ENCODE measurements at places on chromosomes 7 and 10.
A peak's percentile ranks its signal among the peaks of the same experiment; 100 is the strongest.

DNA sequence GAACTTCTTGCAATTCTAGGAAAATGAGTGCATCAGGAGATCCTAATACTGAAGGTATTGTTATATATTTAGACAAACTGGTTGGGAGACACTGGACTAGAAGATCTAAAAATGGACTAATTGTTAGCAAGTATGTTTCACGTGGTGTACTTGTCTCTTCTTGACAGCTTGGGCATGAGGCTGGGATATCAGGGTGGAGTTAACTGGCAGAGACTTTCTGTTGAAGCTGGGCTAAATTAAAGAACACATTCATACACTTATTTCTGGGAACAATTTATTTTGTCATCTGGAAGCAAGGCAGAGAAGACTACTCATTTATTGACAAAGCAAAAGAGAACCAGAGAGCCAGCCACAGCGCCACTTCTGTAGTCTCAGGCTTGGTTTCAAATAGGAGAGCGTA is 25.9 kb downstream of the TYW1 start:
- no peak overlapping the region for H3K27ac ChIP-seq
- H3K4me3 ChIP-seq, result no peak overlapping the region
- DNase-seq, result no peak
- peaks cover 41% of the 10 kb centered on the region for H3K36me3 ChIP-seq
- no peaks in the 10 kb centered on the region for H3K27me3 ChIP-seq

GRCh38 chr7:22137026-22137425 is 191.3 kb upstream of the CDCA7L start:
- no peaks in the 10 kb centered on the region for H3K4me1 ChIP-seq
- H3K36me3 ChIP-seq, result no peaks in the 10 kb centered on the region
- H3K27me3 ChIP-seq, result no peaks in the 10 kb centered on the region
- no peak for DNase-seq
- H3K27ac ChIP-seq, result no peak overlapping the region

- peaks cover 10% of the 10 kb centered on the region for H3K36me3 ChIP-seq
- H3K27ac ChIP-seq, result peak overlapping the region; percentile 90
- peaks cover 35% of the 10 kb centered on the region for H3K4me1 ChIP-seq
- no peak for DNase-seq
- H3K27me3 ChIP-seq, result no peaks in the 10 kb centered on the region
- peak overlapping the region; percentile 96 for H3K4me3 ChIP-seq
These were observed 402 bp upstream of the TMEM168 start for GRCh38 chr7:112790586-112791003.

DNA sequence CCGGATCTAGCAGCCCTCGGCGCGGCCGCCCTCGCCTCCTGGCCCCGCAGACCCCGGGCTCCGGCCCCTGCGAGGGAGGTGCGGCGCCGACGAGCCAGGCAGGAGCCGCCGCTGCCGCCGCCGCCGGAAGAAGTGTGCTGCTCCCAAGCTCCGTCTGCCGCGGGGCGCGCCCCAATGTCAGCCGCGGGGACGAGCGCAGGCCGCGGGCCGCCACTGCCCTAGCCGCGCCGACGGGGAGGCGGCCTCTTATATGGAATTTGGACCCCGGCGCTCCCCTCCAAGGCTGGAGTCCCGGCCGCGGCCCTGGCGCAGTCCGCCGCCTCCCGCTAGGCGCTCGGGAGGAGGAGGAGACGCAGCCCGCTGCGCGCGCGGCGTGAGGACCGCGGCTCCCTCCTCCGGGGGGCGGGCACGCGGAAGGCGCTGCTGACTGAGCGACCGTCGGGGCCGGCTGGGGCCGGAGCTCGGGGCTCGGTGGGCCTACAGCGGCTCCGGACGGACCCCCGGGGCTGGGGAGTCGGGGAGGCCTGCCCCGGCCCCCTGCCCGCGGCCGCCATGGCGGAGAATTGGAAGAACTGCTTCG is at the start of gene TRIM8:
TSS of gene TRIM8 (plus strand) at position 414 of the 580 bp plus-strand sequence. CDS start at position 553, 139 bp downstream.
- no peaks in the 10 kb centered on the region for H3K27me3 ChIP-seq

- peaks cover 13% of the 10 kb centered on the region for H3K4me1 ChIP-seq
- DNase-seq, result peak; percentile 41
- H3K27me3 ChIP-seq, result no peaks in the 10 kb centered on the region
- H3K27ac ChIP-seq, result peak overlapping the region; percentile 14
- H3K4me3 ChIP-seq, result no peak overlapping the region
These were observed 25.9 kb downstream of the SFXN4 start for GRCh38 chr10:119139464-119140067.

DNA sequence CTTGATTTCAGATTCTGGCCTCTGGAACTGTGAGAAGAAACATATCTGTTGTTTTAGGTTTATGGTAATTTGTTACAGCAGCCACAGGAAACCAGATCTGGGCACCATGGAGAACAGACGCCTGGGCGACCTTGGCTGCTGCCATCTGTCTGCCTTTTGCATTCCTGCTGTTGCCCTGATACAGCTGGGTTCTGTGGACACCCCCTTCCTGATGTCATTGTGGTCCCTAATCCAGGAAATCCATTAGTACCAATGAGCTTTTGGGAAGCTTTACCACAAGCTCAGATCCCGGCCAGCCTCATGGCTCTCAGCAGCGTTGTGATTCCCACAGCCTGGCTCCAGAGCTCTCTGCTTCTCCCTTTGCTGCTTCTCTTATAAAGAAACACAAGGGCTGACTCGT is 174.2 kb upstream of the NPS start:
- H3K36me3 ChIP-seq, result no peaks in the 10 kb centered on the region
- H3K4me3 ChIP-seq, result no peak overlapping the region
- H3K4me1 ChIP-seq, result no peaks in the 10 kb centered on the region
- H3K27ac ChIP-seq, result no peak overlapping the region

- no peaks in the 10 kb centered on the region for H3K36me3 ChIP-seq
- peaks cover 5% of the 10 kb centered on the region for H3K27me3 ChIP-seq
- DNase-seq, result no peak
- H3K4me1 ChIP-seq, result peaks cover 7% of the 10 kb centered on the region
These were observed 117.9 kb downstream of the NPY start for GRCh38 chr7:24401628-24402593.

- DNase-seq, result no peak
- no peaks in the 10 kb centered on the region for H3K36me3 ChIP-seq
- H3K4me3 ChIP-seq, result no peak overlapping the region
- no peak overlapping the region for H3K27ac ChIP-seq
These were observed 533.4 kb upstream of the SEMA3D start for GRCh38 chr7:85719981-85720953.

GRCh38 chr7:24576171-24577025 is 3.1 kb downstream of the PALS2 start:
- H3K36me3 ChIP-seq, result peaks cover 3% of the 10 kb centered on the region
- DNase-seq, result no peak
- H3K4me3 ChIP-seq, result no peak overlapping the region
- H3K27me3 ChIP-seq, result peaks cover 9% of the 10 kb centered on the region
- H3K4me1 ChIP-seq, result peaks cover 69% of the 10 kb centered on the region

DNA sequence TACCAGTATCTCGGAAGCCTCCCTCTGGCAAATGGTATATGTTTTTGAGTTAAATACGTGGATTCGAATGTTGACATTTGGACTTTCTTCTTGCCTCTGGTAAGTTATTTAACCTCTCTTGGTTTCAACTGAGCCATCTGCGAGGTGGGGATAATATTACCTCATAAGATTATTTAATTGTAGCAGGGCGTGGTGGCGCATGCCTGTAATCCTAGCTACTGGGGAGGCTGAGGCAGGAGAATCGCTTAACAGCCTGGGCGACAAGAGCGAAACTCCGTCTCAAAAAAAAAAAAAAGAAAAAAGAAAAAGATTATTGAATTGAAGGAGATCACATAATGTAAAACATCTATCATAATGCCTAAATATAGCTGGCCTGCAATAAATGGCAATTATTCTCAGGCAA is 396 bp upstream of the TAF5 start:
- H3K27me3 ChIP-seq, result no peaks in the 10 kb centered on the region
- H3K36me3 ChIP-seq, result peaks cover 3% of the 10 kb centered on the region
- H3K4me3 ChIP-seq, result peak overlapping the region; percentile 84

- no peak for DNase-seq
- H3K27me3 ChIP-seq, result no peaks in the 10 kb centered on the region
These were observed 198.3 kb upstream of the DKK1 start for GRCh38 chr10:52115823-52116222.

GRCh38 chr7:8044761-8045430 is 76.3 kb downstream of the GLCCI1 start:
- DNase-seq, result no peak
- H3K4me3 ChIP-seq, result peak overlapping the region; percentile 25
- peaks cover 16% of the 10 kb centered on the region for H3K36me3 ChIP-seq
- H3K27me3 ChIP-seq, result no peaks in the 10 kb centered on the region

- H3K36me3 ChIP-seq, result no peaks in the 10 kb centered on the region
- H3K4me3 ChIP-seq, result no peak overlapping the region
- no peak overlapping the region for H3K27ac ChIP-seq
- no peaks in the 10 kb centered on the region for H3K4me1 ChIP-seq
- DNase-seq, result no peak
These were observed 17.6 kb upstream of the ELN start for GRCh38 chr7:74010407-74010806.

- no peak for DNase-seq
- no peak overlapping the region for H3K4me3 ChIP-seq
- no peaks in the 10 kb centered on the region for H3K4me1 ChIP-seq
- H3K36me3 ChIP-seq, result no peaks in the 10 kb centered on the region
- H3K27ac ChIP-seq, result no peak overlapping the region
These were observed 19.7 kb downstream of the AQP1 start for GRCh38 chr7:30931161-30931928.

GRCh38 chr10:86837663-86838062 is 81.2 kb downstream of the BMPR1A start:
- no peaks in the 10 kb centered on the region for H3K36me3 ChIP-seq
- DNase-seq, result no peak
- H3K4me3 ChIP-seq, result no peak overlapping the region
- H3K27ac ChIP-seq, result no peak overlapping the region
- no peaks in the 10 kb centered on the region for H3K27me3 ChIP-seq
- H3K4me1 ChIP-seq, result peaks cover 10% of the 10 kb centered on the region

DNA sequence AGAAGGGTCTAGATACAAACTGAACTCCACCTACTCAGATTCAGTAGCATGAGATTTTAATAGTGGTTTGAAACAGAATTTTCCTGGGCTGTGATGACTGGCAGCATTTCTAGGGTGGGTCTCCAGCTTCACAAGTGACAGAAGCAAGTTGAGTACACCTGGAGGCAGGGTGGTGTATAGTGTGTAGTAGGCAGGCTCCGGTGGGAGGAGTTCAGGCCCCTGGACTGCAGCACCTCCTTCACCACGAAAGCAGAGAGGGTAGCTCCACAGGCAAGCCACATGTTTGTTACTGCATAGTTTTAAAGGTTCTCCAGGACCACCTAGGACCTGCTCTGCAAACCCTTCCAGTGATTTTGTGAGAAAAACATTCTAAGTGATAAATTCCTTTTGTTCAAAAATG is 347.2 kb downstream of the PARD3 start:
- no peak overlapping the region for H3K27ac ChIP-seq
- H3K27me3 ChIP-seq, result no peaks in the 10 kb centered on the region
- no peaks in the 10 kb centered on the region for H3K4me1 ChIP-seq
- no peaks in the 10 kb centered on the region for H3K36me3 ChIP-seq

DNA sequence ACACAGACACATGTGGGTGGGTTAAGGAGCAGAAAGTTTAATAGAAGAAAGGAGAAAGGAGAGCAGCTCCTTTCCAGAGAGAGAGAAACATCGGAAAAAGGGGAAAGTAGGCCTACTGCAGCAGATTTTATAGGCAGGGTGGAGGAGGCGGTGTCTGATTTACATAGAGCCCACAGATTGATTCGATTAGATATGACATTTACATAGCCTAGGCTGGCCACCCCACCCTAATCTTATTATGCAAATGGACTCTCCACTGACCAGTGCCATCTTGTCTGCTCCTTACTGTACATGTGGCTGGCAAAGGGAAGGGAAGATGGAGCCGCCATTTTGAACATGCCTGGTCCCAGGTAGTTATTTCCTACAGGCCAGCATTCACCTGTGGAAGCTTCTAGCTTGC is 38.7 kb upstream of the SCIN start:
- peaks cover 13% of the 10 kb centered on the region for H3K27me3 ChIP-seq
- no peak overlapping the region for H3K27ac ChIP-seq
- no peaks in the 10 kb centered on the region for H3K36me3 ChIP-seq
- H3K4me1 ChIP-seq, result no peaks in the 10 kb centered on the region

GRCh38 chr7:91055219-91055618 is 209.0 kb upstream of the FZD1 start:
- peaks cover 7% of the 10 kb centered on the region for H3K4me1 ChIP-seq
- no peaks in the 10 kb centered on the region for H3K36me3 ChIP-seq
- H3K27ac ChIP-seq, result no peak overlapping the region
- H3K4me3 ChIP-seq, result no peak overlapping the region

DNA sequence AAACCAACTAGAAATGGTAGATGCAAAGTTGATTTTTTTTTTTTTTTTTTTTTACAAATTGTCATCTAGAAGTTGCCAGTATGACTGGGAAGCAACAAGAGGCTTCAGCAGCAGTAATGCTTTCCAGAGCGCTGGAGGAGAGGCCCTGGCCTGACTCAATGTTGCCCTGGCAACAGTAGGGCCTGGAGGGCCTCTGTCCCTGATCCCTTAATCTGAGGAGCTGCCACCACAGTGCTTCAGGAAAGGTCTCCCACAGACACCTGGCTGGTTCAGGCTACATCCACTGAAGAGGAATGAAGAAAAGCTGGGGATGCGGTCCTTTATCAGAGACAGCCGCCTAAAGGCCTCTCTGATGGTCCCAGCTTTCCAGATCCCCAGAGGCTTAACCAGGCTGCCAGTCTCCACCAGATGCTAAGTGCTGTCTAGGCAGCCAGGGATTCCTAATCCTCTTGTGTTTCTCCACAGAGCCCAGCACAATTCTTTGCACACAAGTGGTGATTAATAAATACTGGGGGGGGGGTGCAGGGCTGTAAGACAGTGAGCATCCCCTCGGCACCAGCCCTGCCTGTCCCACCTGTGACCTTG is 33.7 kb downstream of the ZNF777 start:
- H3K36me3 ChIP-seq, result peaks cover 20% of the 10 kb centered on the region
- no peak overlapping the region for H3K27ac ChIP-seq
- H3K4me1 ChIP-seq, result peaks cover 5% of the 10 kb centered on the region
- no peak for DNase-seq

DNA sequence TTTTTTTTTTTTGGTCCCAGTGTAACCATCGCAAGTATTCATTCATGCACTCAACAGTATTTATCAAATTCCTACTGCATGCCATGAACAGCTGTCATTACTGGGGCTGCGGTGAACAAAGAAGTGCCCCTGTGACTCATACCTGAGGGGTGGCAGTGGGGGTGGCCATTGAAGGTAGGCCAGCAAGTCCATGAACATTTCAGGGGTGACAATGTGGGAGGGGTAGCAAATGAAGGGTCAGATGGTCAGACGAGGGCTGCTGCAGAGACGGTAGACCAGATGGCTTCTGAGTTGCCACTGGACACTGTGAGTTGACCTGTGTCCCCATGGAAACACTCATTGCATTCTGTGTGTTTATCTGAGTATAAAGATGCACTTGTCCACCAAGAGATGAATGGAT is 92.5 kb upstream of the PITRM1 start:
- no peaks in the 10 kb centered on the region for H3K4me1 ChIP-seq
- no peak overlapping the region for H3K27ac ChIP-seq
- H3K27me3 ChIP-seq, result peaks cover 11% of the 10 kb centered on the region
- no peak overlapping the region for H3K4me3 ChIP-seq
- H3K36me3 ChIP-seq, result no peaks in the 10 kb centered on the region
- no peak for DNase-seq

GRCh38 chr7:88344271-88344670 is 37.6 kb upstream of the STEAP4 start:
- peaks cover 10% of the 10 kb centered on the region for H3K27me3 ChIP-seq
- H3K27ac ChIP-seq, result no peak overlapping the region
- DNase-seq, result no peak
